ENCODE measurements at places on chromosomes 12 and 14.

GRCh38 chr12:11569716-11570115 is 79.8 kb upstream of the ETV6 start:
- DNase-seq, result no peak

- no peak for DNase-seq
Measured at GRCh38 chr12:75783093-75783877, 248.3 kb downstream of the PHLDA1 start.

- no peak for DNase-seq
Measured at GRCh38 chr14:95341115-95341514, 21.4 kb upstream of the CLMN start.

- no peak for DNase-seq
Measured at GRCh38 chr12:107450541-107450940, 235.1 kb upstream of the PWP1 start.

- DNase-seq, result no peak
Measured at GRCh38 chr14:75927564-75928087, 54.2 kb downstream of the TGFB3 start.

DNA sequence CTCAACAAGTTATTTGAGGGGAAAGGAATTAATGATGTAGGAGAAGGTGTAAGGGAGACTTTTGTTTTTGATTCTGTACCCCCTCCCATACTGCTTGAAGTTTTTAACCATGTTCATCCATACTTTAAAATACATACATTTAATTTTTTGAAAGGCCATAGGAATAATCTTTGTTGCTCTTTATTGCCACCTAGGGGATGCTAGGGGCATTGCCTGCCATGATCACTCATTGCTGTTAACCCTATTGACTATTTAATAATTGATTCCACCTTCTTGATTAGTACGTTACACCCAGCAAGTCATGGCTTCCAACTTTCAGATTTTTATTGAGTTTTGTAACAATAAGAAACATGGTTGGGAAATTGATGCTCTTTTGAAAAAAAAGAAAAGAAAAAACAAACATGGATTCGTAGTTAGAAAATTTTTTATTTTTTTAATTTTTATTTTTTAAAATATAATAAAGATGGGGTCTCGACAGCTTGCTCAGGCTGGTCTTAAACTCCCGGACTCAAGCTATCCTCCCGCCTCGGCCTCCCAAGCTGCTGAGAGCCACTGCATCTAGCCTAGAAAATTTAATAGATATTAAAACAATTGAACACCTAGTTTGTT is 8.5 kb upstream of the PRKAB1 start:
- DNase-seq, result peak; percentile 4

GRCh38 chr14:35047976-35048513 is 2.0 kb downstream of the FAM177A1 start:
- no peak for DNase-seq

DNA sequence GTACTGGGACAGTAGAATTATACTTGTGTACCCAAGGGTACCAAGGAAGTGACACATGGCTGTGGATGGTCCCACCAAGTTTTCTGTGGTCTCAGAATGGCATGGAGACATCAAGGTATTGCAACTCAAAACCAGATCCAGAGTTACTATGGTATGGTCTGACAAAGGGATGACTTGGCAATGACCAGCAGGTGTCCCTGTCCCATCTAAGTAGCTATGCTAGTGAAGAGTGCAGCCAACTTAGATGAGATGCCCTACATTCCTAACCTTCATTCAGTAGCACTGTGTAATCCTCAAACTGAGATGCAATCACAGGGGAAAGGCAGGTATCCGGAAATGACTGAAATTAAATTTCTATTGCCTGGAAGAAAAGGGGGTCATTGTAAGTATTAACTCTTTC is 188.7 kb upstream of the TMEM260 start:
- DNase-seq, result no peak

DNA sequence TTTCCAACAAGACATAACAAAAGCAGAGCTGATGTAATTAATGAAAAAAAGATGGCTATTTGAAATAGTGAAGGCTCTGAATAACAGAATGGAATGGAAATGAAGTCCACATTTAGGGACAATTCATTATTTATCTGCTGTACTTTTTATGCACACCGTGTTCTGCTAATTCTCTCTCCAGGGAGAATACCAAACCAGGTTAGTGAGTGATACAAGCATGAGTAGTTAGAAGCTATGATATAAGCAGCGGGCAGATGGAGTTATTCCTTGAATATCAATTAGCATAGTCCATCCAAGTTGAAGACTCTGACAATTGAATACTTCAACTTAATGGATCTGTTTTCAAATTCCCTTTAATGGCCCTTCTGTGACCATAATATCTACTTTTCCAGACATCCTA is 162.1 kb upstream of the TMTC2 start:
- no peak for DNase-seq

- no peak for DNase-seq
Measured at GRCh38 chr12:63090716-63091115, 60.3 kb downstream of the AVPR1A start.

GRCh38 chr12:3795492-3796133 is 42.7 kb upstream of the CRACR2A start:
- DNase-seq, result no peak

DNA sequence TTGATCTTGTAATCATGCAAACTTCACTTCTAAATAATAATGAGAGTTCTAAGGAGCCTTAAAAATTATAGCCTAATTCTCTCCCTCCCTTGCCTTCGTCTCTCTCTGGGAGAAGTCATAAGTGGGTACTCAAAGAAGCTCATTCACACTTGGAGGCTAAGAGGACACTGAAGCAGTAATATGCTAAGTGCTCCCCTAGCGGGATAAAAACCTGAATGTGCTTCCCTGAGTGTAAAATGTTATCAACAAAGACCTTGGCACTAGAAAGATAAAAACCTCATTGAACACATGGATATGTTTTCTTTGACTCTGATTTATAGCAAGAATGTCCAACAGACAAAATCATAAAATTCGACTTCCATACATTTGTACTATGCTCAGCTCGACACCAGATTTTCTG is 337.9 kb upstream of the NOVA1 start:
- DNase-seq, result no peak

DNA sequence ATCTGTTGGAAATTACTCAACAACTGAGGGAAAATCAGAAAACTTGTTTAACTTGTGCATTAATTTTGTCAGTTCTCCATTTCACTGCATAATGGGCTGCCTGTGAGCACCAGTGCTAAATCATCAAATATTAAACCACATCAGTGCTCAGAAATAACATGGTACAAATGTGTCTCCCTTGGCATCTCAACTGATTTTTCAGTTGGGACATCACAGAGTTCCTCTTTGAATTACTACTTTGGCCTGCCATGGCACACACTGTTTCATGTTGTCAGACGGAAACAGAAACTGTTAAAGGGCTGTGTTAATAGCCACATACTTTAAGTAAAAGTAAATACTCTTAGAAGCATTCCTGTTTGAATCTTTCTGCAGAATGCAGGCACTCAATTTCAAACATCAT is 42.1 kb upstream of the STRN3 start:
- no peak for DNase-seq

- DNase-seq, result no peak
Measured at GRCh38 chr12:31482816-31483215, 108.1 kb downstream of the DENND5B start.

DNA sequence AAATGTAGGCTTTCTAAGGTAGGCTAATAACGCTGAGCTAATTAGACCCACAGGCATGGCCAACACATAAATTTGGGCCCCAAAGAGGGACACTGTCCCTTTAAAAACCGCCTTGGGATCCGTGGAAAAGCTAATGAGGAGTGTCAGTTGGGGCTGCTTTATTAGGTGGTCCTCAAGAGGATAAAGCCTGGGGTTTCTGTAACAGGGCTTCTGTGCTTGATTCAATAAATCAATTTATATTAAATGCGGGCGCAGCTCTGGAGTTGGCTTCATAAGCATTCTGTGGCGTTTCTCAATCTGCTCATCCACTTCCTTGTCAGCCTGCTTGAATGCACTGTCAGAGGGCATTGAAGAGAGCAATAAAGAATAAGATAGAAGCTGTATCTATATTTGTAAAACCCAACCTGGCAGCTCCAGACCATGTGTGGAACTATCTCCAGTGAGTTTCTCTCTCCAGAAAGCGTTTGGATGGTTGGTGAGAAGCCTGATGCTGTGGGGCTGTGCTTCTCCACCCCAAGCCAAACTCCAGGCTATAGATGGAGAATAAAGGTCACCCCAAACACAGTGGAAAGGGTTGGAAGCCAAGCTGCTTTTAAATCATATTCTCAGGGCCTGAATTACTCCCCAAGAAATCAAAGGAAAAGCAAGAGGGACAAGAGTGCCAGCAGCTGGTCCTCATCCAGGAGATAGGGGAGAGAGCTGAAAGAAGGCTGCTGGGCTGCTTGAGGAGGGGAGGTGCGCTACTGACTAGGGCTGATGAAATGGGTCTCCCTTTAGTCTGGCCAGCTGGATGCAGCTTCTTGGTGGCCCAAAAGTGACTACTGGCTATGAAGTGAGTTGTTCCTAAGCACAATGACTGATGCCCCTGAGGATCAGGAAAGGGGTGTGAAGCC is 222.0 kb downstream of the PPM1H start:
- no peak for DNase-seq
